NCI-H1417 treated with DMSO at 0.1 percent for 48 hours (cell line): ENCODE measurements at places on chromosomes 3 and 15.
A peak's percentile ranks its signal among the peaks of the same experiment; 100 is the strongest.

- no peak for DNase-seq
These were observed 68.7 kb upstream of the ARHGEF3 start for GRCh38 chr3:56870436-56870835.

- no peak for DNase-seq
These were observed 296.9 kb upstream of the CHRNA7 start for GRCh38 chr15:31733424-31733823.

- DNase-seq = no peak
These were observed 86.6 kb downstream of the C3orf70 start for GRCh38 chr3:185066251-185066650.

DNA sequence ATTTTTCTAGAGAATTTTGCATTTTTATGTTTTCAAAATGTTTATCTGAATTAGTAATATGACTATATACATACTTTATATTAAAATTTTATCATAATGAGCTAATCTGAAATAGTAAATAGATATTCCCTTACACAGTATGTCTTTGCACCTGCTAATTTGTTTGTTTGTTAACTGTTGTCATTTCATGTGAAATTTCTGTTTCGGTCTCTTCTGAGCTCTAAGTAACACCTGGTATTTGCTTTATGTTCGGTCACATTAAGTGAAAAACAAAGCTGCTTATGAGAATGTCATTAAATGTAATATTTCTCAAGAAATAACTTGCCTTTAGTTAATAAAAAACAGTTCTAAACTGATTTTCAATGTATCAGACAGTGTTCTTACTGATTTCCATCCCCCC, 61.1 kb downstream of the FNDC3B start:
- no peak for DNase-seq

DNA sequence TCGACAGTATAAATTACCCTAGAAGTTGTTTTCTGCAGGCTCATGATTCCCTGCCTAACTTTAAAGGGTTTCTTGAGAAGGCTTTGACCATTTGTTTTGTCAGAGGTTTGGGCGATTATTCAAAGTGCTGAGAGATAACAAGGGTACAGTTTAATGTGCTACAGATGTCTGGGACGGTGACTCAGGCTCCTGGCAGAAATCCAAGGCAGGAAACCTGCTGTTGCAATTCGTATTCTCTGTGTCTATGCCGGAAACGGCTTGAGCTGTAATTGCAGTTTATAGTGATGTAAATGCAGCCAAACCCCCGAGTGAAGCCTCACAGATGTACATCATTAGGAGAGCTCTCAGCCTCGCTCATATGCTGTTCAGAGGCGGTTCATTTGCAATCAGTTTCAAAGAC, 65.6 kb downstream of the SYNPR start:
- peak; percentile 83 for DNase-seq

DNA sequence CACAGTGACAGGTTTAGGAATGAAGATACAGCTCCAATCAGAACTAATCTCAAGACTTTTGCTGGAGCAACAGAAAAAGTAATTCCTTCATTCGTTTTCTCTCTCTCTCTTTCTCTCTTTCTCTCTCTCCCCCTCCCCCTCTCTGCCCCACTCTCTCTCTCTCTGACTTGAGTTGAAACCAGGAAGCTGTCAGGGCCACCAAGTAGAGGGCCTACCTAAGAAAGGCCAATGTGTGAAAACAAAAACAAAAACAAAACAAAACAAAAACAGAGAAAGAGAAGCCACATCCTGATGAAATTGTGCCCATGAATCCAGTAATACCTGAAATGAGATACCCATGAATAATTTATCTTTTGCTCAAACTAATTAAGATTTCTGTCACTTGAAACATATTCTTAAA, 72.9 kb downstream of the ATP8B4 start:
- DNase-seq = no peak

DNA sequence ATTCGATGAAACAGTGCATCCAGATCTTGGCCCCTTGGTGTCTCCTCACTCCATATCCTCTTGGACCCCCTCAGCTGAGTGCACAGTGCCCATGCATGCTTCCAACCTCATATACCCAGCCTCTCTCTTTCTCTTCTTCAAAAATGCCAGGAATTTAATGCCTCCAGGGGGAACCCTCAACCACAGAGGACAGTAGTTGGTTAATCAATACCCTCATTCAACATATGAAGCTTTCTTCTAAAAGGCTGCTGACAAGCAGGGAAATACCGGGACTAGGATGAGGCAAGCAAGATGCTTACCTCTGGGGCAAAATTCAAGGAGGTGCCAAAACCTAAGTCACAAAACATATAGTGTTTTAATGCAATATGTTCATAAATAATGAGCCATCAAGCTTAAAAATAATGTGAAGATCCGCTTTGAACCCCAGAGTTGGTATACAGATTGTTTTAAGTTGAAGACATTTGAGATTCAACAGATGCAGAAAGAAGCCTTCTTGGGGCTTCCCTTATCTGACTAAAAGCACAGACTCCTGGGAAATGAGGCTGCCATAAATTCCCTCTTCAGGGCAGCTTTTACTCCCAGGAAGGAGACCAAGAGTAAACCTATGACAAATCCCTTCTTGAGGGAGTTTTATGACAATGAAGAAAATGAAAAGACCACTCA, 48.2 kb upstream of the FHIT start:
- no peak for DNase-seq

GRCh38 chr3:23494967-23495366, 291.8 kb downstream of the UBE2E2 start:
- no peak for DNase-seq

GRCh38 chr3:55527361-55527760, 40.3 kb upstream of the WNT5A start:
- no peak for DNase-seq

DNA sequence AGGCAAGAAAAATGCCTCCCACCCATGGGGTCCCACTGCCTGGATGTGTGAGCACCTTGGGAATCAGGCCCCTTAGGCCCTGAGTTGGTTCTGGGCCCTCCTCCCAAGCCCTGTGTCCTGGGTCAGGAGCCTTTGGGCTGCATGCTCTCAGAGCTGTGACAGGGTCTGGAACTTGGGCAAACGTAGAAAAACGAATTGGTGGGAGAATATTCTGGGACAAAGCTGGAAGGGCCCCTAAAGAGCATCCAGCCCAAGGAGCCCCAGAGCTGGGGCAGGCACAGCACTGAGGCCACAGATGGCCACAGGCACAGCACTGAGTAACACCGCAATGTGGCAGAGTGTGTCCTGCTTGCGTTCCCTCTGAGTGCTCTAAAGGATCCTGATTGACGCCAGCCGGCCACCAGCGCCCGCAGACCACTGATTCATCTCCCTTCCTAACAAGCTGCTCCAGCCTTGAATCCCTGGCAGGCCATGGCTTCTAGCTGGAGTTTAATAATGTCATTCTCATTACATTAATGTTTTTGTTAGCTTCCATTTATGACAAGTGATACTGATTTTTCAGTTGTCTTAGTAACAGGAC, 18.6 kb upstream of the SEC13 start:
- no peak for DNase-seq

DNA sequence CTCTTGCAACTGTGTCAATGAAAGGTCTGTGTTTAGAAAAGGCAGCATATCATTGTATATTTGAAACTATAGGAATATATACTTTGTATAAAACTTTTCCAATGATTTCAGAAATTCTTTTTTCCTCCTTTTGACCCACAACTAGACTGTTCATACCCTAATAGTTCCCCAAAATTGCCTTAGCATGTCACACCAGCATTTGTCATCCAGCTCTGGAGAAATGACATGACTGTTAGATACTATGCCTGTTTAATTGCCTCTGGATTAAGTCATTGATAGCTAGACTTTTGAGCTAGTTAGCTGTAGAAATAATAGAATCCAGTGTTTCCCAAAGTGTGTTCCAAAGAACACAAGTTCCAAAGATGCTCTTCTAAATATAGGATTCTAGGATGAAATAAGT, 32.4 kb downstream of the B3GALNT1 start:
- no peak for DNase-seq

DNA sequence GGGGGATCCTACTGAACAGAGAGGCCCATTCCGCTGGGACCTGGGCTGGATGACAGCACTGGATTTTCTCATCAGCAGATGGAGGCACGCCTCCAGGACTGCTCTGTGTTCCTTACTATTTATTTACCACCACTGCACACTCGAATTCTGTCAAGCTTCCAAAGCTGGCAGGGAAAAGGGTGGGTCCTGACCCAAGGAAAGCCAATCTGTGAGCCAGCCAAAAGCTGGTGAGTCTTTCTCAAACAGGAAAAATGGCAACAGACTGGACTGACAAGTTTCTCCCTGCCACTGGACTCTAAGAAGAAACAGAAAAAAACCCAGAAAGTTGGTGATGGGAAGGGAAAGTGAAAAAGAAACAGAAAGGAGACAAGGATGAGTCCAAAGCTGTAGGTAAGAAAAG, 37.8 kb downstream of the CD47 start:
- no peak for DNase-seq

DNA sequence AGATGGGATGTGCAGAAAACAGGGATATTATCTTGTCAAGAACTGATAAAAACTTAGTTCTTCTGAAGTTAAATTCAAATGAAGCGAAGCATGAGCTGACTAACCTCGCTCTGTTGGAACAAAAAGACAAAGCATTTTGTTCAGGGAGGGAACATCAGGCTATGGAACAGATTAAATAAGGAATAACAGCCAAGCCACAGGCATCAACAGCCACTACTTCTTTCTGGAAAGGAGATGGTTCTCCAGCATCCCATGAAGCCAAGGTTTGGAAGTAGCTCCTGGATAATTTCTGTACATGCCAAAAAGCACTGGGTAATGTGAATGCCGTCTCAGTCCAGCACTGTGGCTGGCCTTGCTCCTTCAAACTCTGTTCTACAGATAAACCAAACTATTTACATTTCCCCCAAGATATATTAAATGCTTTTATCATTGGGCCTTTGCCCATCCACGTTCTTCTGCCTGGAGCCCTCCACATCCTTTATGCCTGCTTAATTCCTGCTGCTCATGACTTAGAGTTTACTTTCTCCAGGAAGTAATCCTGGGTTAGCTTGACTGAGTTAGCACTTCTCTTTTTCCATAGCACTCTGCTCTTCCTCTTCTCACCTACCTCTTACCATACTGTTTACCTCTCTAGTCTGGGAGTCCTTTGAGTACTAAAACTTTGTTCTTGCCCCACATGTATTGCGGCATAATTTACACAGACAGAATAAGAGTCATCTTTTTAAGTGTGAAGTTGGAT, 232.0 kb downstream of the CLSTN2 start:
- DNase-seq = no peak
